ENCODE measurements at places on chromosomes 7 and 10.

- DNase-seq = no peak
Measured at GRCh38 chr10:94239696-94240095, 123.0 kb downstream of the NOC3L start.

DNA sequence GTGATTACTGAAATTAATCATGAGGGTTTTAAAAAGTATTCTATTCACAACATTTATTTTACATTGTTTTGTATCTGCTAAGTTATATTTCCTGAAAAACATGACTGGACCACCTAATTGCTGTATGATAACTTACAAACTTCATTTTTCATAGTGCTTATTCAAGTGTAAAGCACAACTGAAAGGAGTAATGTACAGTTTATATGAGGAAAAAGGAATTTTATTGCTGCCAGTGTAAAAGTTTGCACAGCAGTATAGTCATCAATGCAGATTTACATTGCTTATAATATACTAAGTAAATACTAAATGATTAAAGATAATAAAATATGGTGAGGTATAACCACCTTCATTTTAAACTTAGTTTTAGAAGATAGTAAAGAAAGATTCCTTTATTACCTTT lies 4.0 kb downstream of the PTEN start:
- no peak for DNase-seq

GRCh38 chr7:116354546-116355423 lies 144.4 kb downstream of the TES start:
- no peak for DNase-seq

DNA sequence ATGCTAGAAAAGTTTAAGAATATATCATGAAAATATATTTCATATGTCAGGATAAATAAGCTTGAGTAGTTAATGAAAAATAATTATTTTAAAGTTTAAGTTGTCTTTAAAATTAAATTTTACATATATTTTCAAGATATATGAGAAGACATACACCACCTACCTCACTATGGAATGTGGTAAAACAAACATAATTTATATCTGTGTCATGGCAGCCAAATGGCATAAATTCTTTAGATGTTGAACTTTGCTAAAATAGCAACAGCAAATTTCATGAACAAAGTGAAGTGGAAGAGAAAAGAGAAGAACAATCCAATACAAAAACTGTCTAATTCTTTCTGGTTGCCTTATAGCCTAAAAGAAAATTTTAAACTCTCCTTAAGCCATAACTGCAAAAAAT lies 39.6 kb upstream of the SLC16A12 start:
- DNase-seq = no peak
